ENCODE measurements at places on chromosomes 11 and 22.

DNA sequence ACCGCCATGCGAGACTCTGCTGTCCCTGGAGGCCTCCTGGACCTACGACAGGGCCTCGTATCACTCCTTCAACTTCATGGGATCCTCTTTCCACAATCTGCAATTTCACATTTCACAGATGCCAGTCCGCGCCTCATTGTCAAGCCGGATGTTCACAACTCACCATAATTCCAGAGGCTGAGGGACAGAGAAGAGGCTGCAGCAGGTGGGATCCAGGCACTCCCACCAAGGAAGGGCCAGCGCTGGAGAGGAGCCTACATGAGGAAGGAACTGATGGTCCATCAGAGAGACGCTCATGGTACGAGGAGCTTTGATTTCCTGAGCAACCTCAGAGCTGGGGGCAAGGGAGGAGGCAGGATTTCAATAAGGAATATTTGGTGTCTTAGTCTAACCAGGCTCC is 495.0 kb downstream of the BRD1 start:
- DNase-seq: no peak

- DNase-seq: no peak
These were observed 314.9 kb downstream of the CTTN start for GRCh38 chr11:70713086-70713835.

- DNase-seq: no peak
These were observed 62.0 kb downstream of the FDX1 start for GRCh38 chr11:110491577-110492320.

DNA sequence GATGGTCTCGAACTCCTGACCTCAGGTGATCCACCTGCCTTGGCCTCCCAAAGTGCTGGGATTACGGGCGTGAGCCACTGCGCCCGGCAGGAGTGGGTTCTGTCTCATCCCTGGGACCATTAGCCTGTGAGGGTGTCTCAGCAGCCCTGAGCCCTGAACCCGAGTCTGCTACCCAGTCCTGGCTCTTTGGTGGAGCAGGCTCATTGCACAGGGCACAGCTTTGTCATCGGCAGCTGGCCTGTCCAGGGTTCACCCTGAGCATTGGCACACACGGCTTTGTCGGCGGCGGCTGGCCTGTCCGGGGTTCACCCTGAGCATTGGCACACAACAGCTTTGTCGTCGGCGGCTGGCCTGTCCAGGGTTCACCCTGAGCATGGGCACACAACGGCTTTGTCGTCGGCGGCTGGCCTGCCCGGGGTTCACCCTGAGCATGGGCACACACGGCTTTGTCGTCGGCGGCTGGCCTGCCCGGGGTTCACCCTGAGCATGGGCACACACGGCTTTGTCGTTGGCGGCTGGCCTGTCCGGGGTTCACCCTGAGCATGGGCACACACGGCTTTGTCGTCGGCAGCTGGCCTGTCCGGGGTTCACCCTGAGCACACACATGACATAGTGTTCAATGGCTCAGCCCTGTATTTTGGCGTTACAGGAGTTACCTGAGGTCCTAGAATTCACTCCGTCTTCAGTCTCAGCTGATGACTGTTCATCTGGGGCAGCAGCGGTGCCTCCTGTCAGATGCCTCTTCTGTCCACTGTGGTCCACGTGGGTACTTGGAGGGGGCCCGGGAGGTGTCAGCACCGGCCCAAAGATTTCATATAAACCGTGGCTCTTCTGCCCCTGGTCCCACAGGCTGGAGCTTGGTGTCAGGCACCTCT is 1082.5 kb downstream of the BRD1 start:
- DNase-seq: no peak

DNA sequence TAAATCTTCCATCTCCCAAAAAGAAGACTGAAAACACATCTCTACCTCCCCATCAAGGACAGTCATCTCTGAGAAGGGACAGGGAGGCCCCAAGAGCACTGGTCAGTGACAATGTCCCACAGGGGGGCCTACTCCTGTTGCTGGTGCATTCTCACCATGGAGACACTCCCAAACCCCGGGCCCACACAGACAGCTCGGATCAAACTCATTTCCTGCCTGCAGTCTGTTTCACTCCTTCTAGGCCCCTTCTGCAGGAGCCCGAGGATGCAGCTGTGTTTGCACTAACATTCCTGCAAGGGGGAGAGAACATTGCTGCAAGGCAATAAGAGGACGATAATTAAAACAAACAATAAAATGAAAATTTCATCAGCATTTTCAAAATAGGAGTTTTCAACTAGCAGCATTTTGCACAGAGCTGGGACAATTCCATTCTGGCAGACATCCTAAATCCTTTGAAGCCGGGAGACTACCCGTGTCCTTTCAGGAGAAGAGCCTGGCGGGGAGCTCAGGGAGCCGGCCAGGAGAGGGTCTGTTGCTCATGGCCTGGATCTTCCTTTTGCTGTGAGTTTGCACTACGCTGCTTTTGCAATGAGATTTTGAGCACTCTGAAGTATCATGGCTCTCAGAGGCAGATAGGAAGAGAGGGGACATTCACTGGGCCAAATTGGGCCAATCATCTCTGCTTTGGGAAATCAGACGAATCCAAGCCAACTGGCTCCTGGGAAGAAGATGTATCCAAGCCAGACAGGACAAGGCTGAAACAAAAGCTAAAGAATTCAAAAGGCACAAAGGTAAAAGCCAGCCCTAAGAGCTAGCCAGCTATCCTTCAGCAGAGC is 33.2 kb downstream of the SPATA19 start:
- DNase-seq: no peak

DNA sequence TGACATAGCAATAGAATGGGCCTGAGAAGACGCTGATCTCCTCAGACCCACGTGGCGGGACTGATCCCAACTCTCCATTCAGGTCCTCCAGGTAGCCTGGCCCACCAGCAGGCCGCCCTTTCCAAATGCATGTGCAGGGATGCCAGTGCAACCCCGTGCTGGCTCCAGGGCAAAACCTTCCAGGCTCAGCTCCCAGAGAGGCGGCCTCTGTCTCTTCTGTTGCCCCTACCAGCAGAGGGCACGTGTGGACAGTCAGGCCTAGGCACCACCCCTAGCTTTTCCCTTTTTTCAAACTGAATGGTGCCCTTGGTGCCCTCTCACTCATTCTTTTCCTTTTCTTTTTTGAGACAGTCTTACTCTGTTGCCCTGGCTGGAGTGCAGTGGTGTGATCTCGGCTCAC is 121.7 kb downstream of the OSBP2 start:
- no peak for DNase-seq

- peak; percentile 69 for DNase-seq
These were observed 15.7 kb downstream of the CRTAM start for GRCh38 chr11:122853971-122854446.

- no peak for DNase-seq
These were observed 3.2 kb downstream of the TPP1 start for GRCh38 chr11:6615882-6616585.

GRCh38 chr11:12102588-12103410 is 7.6 kb upstream of the MICAL2 start:
- no peak for DNase-seq

- no peak for DNase-seq
These were observed 9.0 kb upstream of the CYTH4 start for GRCh38 chr22:37273126-37273845.

- DNase-seq: no peak
These were observed 882.7 kb downstream of the BRD1 start for GRCh38 chr22:48944751-48945620.

GRCh38 chr11:16857186-16857585 is 118.7 kb downstream of the C11orf58 start:
- DNase-seq: no peak

DNA sequence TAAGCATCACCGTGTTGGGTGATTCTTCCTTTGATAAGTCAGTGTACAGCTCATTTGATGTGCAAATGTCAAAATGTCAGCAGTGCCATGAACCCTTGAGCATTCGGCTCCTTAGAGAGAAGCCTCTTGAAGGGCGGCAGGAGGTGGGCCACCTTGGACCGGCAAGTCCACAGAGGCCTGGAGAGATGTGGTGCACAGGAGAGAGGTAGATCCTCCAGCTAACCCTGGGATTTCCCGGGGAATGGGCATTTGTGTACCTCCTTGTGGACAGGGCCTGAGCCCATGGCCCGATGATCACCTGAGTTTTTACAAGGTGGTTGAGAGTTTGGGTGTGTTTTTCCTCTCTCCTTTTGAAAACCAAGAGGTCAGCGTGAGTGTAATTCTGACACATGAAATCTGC is 133.2 kb upstream of the RCN1 start:
- no peak for DNase-seq

GRCh38 chr11:31351168-31351567 is 18.4 kb downstream of the DCDC1 start:
- DNase-seq: no peak

GRCh38 chr11:71502871-71503435 is 24.1 kb upstream of the KRTAP5-7 start:
- DNase-seq: no peak

- no peak for DNase-seq
These were observed 10.9 kb downstream of the ACO2 start for GRCh38 chr22:41479671-41480396.

GRCh38 chr22:34534101-34534500 is 531.9 kb upstream of the ISX start:
- DNase-seq: no peak

- no peak for DNase-seq
These were observed 55.2 kb downstream of the PPFIBP2 start for GRCh38 chr11:7569044-7569443.

- no peak for DNase-seq
These were observed 1.9 kb downstream of the NEAT1 start for GRCh38 chr11:65424205-65425104.

DNA sequence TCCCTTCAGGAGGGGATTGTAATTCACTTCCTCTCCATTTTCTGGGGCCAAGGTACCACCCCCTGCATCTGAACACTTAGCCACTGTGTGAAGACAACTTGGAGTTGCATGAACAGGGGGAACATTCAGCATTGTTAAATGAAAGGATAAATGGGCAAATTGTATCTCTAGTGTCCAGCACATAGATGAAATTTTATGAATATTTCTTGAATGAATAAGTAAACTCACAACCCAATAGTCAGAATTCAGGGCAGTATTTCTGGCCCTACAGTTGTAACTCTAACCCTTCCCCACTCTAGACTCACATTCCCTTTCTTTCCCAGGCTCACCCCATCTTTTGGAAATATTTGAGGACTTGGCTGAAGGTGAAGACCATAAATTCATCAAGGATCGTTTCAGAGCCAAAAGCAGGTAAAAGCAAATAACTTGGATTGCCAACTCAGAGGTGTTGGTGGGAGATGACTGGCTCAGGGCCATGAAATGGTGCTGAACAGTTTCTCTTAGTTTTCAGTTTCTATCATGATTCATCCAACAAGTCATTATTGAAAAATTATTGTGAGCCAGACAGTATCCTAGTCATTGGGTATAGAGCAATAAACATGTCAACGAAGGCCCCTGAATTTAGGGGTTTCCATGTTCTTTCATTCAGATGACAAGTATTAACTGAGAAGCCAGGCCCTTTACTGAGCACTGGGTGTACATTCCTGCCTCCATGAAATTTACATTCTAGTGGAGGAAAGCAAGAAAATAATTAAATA is 33.3 kb upstream of the ZC3H12C start:
- DNase-seq: no peak

DNA sequence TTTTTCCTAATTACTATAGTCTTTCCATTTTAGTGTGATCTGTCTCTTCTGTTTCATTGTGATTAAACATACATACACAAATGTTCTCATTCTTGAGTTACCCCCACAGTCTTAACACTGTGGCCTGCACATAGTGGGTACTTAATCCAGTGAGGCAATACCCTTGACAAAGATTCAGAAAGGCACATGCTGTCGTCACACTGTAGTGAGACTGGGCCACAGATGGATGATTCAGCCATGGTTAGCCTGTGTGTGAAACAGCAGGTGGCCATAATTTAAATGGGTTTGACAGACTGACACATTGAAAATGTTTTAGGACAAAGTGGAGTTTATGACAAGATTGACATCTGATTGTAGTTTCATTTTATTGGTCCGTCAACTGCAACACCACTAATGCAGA is 313.1 kb downstream of the C11orf87 start:
- DNase-seq: no peak

DNA sequence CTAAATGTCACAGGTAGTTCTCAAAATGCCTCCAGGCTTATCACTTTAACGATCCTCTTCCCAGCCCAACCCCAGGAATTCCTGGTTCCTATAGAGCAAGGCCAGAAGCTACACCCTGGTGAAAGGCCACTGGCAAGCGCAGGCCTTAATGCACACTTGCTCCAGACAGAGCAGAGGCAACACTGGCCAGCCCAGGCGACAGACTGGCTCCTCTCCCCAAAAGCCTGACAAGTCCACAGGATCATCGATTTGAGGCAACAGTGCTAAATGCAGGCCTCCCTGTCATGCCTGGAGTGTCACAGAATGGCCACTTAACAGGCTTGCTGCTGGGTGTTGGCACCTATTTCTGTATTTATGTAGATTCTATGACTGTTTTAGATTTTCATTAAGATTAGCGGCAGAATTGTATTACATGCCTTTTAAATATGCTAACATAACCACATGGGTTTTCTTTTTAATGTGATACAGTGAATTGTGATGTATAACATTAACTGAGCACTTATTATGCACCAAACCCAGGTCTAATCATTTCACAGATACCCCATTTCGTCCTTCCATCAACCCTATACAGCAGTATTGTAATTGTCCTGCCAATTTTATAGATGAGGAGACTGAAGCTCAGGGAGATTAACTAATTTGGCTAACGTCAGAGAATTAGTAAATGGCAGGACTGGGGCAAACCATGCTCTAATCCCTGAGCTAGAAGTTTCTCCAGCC is 38.6 kb downstream of the PACSIN2 start:
- DNase-seq: no peak

DNA sequence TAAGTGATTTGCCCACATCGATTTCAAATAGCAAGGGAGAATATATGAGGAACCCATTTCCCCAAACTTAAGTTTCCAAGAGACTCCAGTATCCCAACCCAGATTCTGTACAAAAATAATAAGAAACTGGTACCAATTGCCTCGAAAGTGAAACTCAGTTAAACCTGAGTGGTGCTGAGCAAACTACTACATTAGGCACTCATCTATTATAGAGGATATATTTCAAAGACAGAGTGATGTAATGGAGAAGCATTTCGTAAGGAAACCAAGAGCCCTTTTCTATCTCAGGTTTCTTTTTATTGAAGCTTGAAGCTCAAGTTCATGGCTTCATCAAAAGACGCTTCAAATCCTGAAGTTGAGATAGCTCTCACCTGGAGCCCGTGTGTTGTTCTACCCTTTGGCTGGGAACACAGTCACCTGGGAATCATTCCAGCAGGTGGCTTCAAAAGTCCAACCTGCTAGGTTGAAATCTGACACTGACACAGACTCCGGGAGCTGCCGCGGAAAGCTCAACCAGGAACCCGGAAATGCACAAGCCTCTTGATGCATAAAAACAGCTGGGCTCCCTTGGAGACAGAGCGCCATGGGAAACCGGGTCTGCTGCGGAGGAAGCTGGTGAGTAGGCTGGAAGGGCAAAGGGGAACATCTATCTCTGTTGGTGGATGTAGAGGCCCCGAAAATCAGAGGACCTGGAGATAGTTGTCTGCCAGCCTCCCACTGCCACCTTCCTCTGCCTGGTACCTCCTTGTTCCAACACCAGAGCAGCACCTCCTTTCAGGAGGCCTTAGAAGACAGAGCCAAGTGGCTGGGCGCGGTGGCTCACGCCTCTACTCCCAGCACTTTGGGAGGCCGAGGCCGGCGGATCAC is at the start of gene C11orf52:
Gene C11orf52, plus strand, starts transcription at position 524 of the 867 bp plus-strand sequence. Its CDS starts 60 bp downstream, at position 584.
- peak; percentile 90 for DNase-seq

- no peak for DNase-seq
These were observed 142.2 kb downstream of the FAM76B start for GRCh38 chr11:95647355-95647754.

- no peak for DNase-seq
These were observed 12.0 kb downstream of the STIM1 start for GRCh38 chr11:3867209-3868091.

GRCh38 chr22:30314915-30315314 is 11.8 kb downstream of the TBC1D10A start:
- DNase-seq: no peak
